Activated T-helper 1 cell treated with Interleukin-2 at 50 U/mL for 16 hours (primary cell): ENCODE measurements at places on chromosomes 7 and 10.

- DNase-seq: no peak
Observed at GRCh38 chr7:92854501-92855238, 18.3 kb upstream of the CDK6 start.

GRCh38 chr10:34655286-34656170 lies 159.6 kb downstream of the PARD3 start:
- no peak for DNase-seq

- no peak for DNase-seq
Observed at GRCh38 chr10:126373972-126374371, 14.3 kb downstream of the ADAM12 start.

GRCh38 chr10:109875828-109876821 lies 47.2 kb downstream of the XPNPEP1 start:
- no peak for DNase-seq

- peak; percentile 17 for DNase-seq
Observed at GRCh38 chr10:68156373-68157185, 47.3 kb downstream of the MYPN start.

DNA sequence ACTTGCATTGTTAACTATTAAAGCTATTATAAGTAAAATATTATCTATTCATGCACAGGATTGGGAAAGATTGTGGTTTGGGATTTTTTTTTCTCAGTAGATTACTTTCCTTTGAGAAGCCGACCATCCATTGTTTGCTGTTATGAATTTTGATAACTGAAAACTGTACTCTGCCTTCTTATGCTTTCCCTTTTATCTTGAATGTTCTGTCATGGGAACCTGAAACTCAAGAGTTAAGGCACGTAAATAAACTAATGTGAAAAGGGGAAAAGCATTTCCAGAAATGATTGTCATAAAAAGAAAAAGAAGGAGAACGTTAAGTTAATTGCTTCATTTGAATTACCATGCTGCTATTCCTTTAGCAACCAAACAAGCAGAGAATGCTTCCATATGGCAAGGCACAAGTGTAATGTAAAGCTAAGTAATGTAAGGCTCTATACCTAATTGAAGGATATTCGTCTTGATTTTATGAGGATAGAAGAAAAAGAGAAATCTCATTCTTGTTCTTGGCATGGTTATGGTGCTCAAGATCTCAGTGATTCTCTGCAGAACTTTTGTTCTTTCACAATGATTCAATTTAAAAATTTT lies 370.8 kb downstream of the AUTS2 start:
- no peak for DNase-seq

DNA sequence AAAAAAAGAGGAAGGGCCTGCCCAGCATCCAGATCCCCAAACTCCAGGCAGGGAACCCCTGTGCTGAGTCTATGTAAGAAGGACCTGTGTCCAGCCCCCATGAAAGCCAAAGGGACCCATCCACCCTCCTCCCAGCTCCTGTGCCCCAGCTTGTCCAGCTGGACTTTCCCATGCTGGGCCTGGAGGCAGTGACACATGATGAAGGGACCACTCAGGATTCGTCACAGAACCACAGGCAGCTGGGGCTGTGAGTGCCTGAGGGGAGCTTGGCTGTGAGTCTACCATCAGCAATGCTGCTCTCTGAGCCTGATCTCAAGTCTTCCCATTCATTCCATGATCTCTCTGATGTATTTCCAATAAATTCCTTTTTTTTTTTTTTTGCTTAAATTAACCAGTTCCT lies 36.2 kb upstream of the MNX1 start:
- no peak for DNase-seq

GRCh38 chr7:76234931-76235441 lies 33.3 kb downstream of the SRRM3 start:
- peak; percentile 42 for DNase-seq

DNA sequence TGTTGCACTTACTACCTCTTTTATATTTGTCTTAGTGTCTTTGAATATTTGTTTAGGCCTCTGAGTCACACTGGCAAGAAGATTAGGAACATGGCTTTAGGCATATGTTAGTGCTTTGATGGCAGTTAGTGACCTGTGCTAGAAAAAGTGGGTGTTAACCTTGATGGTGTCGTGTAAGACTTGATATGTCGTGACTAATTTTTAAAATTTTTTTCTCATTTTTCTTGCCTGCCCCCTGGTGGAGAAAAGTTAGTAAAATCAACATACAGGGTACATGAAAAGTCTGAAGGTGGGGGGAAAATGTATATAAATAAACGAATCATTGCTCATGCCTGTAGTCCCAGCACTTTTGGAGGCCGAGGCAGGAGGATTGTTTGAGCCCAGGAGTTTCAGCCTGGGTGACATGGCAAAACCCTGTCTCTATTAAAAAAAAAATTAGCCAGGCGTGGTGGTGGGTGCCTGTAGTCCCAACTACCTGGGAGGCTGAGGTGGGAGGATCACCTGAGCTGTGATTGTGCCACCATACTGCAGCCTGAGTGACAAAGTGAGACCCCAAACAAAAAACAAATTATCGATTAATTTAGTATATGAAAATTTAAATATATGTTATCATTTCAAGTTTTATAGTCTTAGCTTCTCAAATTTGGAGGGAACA lies 44.6 kb downstream of the TAX1BP1 start:
- no peak for DNase-seq

DNA sequence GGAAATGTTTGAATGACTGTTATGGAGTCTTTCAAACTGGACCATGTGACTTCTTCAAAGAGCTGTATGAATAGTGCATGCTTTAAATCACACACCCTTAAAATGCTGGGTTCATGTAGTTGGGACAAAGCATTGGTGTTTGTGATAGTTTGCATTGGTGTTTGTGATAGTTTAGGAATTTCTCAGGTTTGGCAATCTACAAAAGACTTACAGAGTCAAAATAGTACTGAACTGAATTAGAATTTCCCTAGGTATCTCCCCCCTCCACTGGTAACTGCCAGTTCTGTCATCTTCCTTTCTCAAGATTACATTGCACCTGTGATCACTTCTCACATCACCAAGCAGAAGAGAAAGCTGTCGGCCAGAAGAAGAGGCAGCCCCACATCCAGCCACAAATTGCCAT lies 261.1 kb downstream of the GATA3 start:
- DNase-seq: no peak

- no peak for DNase-seq
Observed at GRCh38 chr10:48773580-48773979, 88.9 kb downstream of the WDFY4 start.

DNA sequence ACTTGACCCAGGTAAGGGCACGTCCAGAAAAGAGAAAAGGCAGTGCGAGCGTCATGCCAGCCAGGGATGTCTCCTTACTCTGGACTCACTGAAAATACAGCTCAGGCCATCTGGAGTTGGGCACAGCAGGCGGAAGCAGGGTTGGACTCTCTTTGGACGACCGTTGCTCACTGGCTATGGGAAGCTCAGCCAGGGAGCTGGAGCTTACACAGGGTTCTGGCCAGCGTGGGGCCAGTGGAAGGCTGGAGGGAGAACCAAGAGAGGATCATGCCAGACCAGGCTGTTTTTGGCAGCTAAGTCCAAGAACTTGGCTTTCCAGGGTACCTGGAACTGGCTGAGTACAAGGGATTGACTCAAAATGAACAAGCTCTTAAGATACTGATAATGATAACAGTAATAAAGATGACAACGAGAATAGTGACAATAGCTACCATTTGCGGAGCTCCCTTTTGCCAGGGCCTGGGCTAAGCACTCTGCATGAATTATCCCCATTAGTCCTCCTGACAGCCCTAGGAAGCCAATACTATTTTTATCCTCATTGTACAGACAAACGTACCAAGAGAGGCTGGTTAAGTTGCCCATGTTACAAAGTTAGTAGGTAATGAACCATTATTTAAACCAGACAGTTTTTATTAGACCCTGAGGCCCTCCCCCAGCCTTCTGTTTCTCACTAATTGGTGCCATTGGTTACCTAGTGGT lies 177.6 kb downstream of the PTPN20 start:
- DNase-seq: no peak

DNA sequence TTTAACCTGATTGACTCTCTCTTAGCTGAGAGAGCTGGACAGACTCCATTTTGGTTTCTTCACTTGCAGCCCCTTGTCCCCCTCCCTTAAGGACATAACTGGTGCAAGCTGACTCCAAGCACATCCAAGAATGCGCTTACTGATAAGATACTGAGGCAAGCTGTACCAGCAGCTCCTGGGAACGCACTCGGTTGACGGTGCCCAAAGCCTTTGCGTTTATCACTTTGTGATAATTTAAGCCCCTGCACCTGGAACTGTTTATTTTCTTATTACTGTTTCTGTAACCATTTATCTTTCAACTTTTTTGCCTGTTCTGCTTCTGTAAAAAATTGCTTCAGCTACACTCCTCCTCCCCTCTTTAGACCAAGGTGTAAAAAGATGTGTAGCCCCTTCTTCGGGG lies 8.5 kb downstream of the AKR1B15 start:
- DNase-seq: no peak

DNA sequence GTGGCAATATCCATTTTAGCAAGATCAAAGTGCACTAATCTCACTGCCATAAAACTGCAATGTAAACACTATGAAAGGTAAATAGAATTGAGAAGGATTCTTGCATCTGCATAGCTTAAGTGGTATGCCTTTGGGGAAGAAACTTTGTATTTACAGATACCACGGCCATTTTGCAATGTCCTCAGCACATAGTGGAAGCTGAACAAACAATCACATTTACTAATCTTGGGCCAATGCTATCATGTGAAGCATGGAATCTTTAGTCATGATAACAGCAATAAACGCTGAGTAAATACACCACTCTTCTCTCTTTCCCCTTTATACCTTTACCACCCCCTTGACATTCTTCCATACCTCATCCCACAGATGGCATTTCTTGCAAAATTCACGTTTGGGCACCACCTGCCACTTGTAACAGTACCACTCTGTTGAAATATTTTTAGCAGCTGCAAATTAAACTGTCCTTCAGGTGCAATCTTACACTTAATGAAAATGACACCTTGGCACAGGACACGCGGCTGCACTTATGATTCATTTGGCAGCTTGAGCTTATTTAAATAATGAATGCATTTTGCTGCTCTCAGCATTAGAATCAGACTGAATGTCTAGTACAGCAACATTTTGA lies 171.8 kb downstream of the SEMA3A start:
- no peak for DNase-seq
